Left lung (tissue), 14 donors: ENCODE measurements at places on chromosomes 2 and 18. TPM values are rescaled to one million over a fixed set of nuclear protein-coding genes. Genes with fewer than 3 reads are reported as not detected.

The TUBA3E gene
- polyA plus RNA-seq, result not detected

- DNase-seq, result no peak
Observed at GRCh38 chr2:203071148-203071547, 56.5 kb downstream of the NBEAL1 start.

DNA sequence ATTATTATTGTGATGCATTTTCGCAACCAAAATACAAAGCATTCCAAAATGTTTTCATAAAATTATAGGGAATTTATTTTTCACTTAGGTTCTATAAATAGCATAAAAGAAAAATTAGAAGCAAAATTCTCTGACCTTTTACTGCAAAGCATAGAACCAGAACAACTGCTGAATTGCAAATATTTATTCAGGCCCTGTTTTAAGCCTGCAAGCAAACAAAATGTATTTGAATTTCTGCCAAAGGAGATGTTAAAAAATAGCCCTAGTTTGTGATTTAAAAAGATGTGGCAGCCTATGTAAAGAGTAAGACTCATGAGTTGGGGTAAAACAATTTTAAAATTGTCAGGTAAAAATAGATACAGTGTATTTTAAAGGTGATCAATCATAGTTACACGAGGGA, 138.1 kb downstream of the KCNJ3 start:
- DNase-seq, result no peak

DNA sequence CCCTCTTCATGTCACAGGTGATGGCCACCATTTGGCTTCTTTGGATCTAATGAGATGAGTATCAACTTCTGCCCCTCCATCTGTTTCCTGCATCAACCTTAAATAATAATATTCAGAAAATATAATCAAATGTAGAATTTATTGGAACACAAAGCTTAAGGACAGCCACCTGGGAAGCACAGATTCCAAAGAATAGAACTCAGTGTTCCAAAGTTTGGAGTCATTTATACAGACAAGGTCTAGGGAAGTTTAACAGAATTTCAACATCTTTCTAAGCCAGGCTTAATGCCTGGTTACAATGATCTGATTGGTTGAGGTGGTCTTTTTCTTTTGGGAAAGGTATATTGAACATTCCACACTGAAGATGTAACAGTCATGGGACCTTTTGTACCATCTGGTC, 218.0 kb upstream of the PIEZO2 start:
- DNase-seq, result no peak

GRCh38 chr2:62768615-62769014, 63.1 kb downstream of the EHBP1 start:
- no peak for DNase-seq

DNA sequence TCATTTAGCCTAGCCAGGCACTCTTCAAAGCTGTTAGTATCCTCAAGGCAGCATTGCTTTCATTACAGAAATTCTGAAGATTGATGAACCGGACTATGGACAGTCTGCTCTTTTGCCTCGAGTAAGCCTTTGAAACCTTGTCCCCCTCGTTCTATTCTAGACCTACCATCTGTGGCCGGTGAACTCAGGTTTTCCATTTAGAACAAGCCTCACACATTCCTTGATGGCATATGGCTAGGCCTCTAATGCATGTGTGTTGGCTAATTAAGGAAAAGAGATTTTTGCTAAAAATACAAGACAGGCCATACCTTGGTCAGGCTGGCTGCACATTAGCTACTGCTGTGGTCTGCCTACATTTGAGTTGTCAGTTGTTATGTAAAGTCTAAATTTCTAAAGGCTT, 111.8 kb downstream of the CERS6 start:
- no peak for DNase-seq

GRCh38 chr2:45006942-45007287, 2.3 kb downstream of the SIX2 start:
- no peak for DNase-seq

GRCh38 chr2:182447863-182448262, 21.0 kb upstream of the PDE1A start:
- no peak for DNase-seq

- DNase-seq, result no peak
Observed at GRCh38 chr2:64533882-64534281, 9.8 kb downstream of the AFTPH start.

DNA sequence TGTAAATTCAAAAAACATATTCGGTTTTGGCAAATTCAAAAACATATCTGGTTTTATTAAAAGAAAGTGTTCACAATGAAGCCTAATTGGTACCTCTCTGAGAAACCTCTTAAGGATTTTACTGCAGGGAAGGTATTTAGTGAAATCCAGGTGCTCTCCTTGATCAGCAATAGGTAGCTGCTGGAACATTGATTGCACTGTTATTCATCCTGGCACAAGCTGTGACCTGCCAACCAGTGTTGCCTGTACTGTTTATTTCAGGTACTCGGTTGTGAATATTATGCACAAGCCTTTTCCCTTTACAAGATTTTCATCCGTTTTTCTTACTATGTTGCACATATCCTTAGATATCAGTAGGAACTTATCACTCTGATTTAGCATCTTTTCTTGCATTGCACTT, 155.8 kb upstream of the ZEB2 start:
- no peak for DNase-seq

The FBXO48 gene
- polyA plus RNA-seq, result 3.0 TPM

DNA sequence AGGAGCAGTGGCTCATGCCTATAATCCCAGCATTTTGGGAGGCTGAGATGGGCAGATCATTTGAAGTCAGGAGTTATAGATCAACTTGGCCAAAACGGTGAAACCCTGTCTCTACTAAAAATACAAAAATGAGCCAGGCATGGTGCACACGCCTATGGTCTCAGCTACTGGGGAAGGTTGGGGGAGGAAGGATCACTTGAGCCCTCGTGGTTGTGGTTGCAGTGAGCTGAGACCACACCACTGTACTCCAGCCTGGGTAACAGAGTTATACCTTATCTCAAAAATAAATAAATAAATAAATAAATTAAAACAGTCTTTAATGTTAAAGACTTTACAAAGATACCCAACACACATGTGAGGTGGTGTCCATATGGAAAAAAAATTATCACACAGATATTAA, 134.0 kb downstream of the C2orf74 start:
- DNase-seq, result no peak

The SCYGR4 gene
- not detected for polyA plus RNA-seq

The CSRNP3 gene
- polyA plus RNA-seq, result 8.0 TPM

The ZNF804A gene
- 0.11 TPM for polyA plus RNA-seq

GRCh38 chr18:59061914-59062642, 77.6 kb upstream of the SEC11C start:
- DNase-seq, result no peak

DNA sequence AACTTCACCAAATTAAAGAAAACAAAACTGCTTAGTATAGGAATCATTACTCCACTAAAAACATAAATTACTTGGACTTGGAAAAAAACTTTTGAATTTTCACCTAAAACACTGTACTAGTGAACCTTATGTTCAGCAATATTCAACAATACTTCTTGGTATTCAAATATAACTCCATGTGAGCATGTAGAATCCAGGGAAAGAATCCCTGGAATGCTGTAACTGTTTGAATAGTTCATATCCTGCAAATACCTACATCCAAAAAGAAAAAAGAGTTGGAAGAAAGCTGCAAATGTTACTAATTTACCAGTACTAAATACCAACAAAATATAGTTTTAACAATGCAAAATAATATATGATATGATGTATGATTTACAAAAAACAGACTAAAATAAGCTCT, 65.4 kb downstream of the IKZF2 start:
- DNase-seq, result no peak

DNA sequence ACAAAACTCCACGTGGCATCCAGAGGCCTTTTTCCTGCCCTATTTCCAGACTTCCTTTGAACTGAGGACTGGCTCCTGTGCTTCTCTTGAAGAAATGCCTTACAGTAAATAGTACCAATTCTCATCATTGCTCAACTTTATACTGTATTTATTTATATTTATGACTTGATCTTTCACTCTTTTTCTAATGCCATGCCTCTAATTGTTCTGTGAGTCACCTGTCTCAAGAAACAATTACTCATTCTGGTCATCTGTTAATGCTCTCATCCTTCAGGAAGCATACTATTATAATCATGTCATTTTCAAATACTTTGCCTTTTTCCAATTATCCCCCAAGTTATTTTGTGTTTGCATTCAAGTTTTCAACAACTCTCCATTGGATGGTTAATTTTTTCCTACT, 85.9 kb downstream of the DCDC2C start:
- no peak for DNase-seq
